Spleen (tissue), 13 donors: ENCODE measurements at places on chromosomes 12 and 14. TPM values are rescaled to one million over a fixed set of nuclear protein-coding genes. Genes with fewer than 3 reads are reported as not detected.

- no peak for DNase-seq
Observed at GRCh38 chr14:85416771-85417170, 113.2 kb upstream of the FLRT2 start.

GRCh38 chr12:117742721-117743120 is 226.1 kb downstream of the KSR2 start:
- DNase-seq, result no peak

DNA sequence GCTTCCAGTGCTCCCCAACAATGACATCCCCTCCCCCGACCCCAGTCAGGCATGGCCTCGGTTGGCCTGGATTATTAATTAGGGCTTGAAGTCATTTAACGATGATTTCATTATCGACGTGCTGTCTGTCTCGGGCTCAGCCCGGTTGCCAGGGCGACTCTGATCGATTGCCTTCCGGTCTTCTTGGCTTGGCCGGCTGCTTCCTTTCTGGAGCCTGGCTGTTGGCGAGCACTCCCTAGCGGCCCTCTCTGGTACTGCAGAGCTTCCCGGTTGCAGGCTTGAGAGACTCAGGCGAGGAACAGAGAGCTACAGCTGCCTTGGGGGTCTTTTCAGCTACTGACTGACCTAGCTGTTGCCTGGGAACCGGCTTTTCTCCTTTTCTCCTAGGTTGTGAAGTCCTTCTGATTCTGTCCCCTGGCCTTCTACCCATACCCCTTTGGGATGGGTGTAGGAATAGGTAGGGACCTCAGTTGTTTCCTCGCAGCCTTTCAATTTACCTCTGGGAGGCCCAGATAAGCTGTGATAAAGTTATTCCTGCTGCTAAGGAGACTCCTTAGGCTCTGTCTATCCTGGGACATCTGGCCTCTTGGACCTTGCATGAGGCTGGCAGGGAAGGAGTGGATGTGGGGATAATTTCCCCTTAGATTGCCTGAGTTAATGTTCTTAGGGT is 5.5 kb upstream of the CISTR start:
- DNase-seq, result peak; percentile 93

GRCh38 chr14:62673014-62673755 is 372.1 kb downstream of the KCNH5 start:
- DNase-seq, result no peak

- DNase-seq, result no peak
Observed at GRCh38 chr14:104766863-104767633, 14.1 kb downstream of the SIVA1 start.

Gene PLBD2
- 9.0 TPM for polyA plus RNA-seq
